GM03348 (cell line): ENCODE measurements at places on chromosomes 4 and X.

DNA sequence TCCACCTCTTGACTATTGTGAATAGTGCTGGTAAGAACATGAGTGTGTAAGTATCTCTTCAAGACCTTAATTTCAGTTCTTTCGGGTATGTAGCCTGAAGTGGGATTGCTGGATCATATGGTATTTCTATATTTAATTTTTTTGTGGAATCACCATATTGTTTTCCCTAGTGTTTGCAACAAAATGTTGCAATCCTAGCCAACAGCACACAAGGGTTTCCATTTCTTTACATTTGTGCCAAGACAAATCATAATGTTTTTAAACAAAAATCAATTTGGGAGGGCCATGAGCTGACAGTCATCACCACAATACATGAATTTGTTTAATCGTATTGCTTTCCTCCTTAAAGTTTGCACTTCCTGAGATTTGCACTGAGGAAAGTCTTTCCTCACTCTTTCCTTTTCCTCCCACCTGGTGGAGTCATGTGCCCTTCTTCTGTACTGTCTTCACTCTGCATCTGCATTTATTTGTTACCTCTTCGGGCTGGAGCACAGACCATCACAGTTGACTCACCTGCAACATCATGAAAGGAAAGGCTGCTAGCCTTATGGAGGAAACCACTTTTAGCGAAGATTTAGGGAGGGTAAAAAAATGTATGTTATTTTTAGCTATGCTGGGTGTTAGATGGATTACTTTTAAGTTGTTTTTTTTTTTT lies 269.4 kb downstream of the DCTD start:
- no peak for DNase-seq

- no peak for DNase-seq
These were observed 14.5 kb upstream of the SLC7A11 start for GRCh38 chr4:138256608-138257007.

- peak; percentile 45 for DNase-seq
These were observed 42.7 kb upstream of the RASSF6 start for GRCh38 chr4:73662709-73663546.

- no peak for DNase-seq
These were observed 24.4 kb downstream of the NAF1 start for GRCh38 chr4:163142246-163142645.

GRCh38 chr4:152115794-152116193 lies 355.0 kb upstream of the GATB start:
- no peak for DNase-seq

DNA sequence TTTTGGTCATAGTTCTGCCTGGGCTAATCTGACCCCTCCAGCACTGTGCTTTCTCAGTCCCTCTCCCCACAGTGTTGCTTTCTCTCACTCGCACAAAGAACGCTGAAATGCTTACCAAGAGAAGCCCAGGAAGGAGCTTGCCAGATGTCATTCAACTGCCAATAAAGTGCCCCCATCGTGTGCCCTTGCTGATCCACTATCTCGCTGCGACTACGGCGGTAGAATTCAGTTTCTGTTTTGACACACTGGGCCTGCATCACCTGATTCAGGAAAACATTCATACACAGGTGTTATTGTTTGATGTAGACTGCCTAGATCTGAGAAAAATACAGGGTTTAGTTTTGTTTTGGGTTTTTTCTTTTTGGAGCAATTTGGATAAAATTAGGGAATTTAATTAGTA lies 121.2 kb downstream of the MANBA start:
- no peak for DNase-seq

GRCh38 chr4:88628746-88629145 lies 36.5 kb downstream of the HERC3 start:
- DNase-seq, result no peak

DNA sequence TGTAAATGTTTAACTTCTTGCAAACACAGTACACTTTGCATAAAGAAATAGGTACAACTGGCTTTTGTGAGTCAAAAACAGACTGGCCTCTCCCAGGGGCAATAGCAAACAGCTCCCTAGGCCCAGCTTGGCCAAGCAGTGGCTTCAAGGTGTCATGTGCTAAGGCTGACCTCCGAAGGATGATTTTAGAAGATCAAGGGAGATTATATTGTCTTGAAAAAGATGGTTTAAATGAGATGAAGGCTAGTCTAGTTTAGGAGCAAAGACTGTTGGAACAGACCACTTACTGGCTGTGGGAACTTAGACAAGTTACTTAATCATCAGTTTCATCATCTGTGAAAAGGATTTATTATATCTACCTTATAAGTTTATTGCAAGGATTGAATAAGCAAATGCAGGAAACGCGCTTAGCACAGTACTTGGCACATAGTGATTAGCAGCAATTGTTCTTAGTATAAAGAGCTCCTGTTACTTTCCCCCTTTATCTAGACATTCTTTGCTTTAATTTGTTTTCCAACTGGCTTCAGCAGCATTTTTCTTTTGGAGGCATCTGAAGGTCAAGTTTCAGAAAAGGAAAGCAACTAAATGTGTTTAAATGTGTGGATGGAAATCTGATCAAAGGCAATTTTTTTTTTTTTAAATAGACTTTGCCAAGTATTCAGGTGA lies 17.2 kb downstream of the ANXA3 start:
- DNase-seq, result peak; percentile 12

- no peak for DNase-seq
These were observed 10.7 kb downstream of the TIFA start for GRCh38 chr4:112274959-112275358.

- peak; percentile 7 for DNase-seq
These were observed 5.2 kb upstream of the TMEM156 start for GRCh38 chr4:39037491-39037825.

GRCh38 chrX:25726539-25726938 lies 411.6 kb upstream of the MAGEB18 start:
- no peak for DNase-seq

- DNase-seq, result no peak
These were observed 122.9 kb downstream of the AFAP1 start for GRCh38 chr4:7816771-7817170.

DNA sequence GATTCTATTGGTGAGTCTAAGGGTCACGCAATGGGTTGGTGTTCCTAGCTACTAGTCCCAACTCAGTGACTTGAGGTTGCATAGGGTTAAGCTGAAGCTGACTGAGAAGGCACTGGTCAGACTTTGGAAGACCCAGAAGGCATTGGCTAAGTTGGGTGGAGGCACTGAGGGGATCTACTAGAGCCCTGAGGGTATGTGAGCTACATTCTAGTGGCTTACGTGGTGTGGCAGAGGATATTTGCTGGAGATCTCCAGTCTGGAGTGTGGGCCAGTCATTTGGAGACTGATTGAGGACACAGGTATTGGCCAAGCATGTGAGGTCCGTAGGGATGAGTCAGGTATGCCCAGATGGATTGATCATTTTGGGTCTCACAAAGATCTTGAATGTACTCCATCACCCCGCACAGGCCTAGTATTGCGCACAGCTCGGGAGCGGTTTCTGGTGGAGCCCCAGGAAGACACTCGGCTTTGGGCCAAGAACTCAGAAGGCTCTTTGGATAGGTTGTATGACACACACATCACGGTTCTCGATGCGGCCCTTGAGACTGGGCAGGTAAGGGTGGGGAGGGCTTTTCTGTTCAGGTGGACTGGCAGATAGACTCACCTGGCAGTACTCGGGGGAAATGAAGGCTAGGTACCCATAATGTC lies 7.2 kb downstream of the USP11 start:
- no peak for DNase-seq

DNA sequence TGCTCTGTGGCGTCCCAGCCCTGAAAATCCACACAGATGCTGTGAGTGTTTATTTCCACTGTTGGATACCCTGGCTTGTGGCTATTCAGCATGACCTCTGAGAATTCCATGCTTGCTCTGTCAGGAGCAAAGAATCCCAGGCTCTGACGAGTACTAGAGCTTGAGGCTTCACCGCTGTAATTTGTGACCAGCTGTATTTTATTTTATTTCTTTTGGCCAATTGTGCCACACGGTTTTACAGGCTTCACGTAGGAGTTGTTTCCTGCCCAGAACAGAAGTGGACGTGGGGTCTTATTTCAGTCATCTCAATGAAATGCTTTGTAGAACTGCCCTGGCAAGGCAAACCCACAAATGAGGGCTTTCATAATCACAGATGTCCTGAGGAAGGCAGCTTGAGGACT lies 69.4 kb upstream of the CLDN34 start:
- peak; percentile 75 for DNase-seq

DNA sequence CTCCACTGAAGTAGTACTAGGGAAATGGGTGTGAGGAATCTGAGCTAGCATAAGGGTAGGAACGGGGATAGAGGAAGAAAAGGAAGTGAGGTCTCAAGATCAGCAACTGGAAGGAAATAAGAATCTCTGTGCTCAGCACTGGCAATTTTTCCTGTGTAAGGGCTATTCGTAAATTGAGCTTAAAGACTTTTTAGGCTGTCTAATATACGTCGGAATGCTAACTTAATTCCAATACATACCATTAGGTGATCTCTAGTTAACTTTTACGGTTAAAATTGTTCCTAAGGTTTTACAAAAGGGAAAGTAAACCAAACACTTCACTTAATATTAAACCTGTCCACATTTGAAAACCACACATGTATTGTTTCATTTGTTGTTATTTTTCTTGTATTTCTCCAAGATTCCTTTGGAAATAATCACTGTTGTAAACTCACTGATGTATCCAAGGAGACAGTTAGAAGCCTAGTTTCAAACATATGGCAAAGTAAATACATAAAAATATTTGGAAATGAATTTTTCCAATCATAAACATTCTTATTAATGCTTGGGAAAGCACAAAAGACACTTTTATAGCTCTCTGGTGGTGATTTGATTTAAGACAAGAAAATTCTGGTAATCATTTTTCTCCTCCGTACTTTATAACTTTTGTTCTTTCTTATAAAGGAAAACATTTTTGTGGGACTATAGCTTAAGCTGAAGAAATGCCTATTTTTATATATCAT lies 28.1 kb upstream of the HPGDS start:
- DNase-seq, result no peak

DNA sequence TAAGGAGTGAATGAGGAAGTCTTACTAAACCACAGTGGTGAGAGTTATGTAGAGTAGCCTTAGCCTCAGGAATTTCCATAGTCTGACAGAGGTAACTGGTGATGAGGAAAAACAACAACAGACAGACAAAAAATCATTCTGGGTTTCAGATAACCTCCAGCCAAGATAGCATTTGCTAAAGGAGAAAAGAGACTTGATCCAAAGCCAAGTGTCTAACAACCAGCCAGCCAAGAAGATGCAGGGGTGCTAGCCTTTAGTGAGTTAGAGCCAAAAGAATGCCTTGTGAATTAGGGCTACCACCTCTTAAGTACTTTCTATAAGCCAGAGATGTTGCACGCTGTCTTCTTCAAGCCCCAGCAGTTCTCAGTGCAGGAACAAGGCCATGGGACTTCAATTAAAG lies 478.0 kb upstream of the CPEB2 start:
- DNase-seq, result no peak

DNA sequence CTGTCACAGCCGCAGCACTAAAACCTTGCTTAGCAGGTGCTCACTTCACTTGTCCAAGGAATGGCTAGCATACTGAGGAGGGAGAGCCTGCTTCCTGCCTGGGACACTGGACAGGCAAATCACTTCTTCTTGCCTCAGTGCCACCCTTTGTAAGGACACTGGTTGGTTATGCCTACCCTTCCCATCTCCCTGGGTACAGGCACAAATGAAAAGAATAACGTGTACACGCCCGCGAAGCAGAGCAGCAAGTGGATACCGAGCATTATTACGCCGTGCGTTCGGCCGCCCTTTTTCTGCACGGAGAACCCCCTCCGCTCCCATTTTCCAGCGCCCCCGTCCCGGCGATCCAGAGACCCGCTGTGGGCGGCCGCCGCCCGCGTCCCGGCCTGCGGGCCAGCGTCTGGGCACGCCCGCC lies 338 bp upstream of the KLHL2 start:
- no peak for DNase-seq

GRCh38 chr4:107619066-107619465 lies 101.0 kb downstream of the PAPSS1 start:
- DNase-seq, result peak; percentile 83

- peak; percentile 55 for DNase-seq
These were observed 113.9 kb downstream of the CT47B1 start for GRCh38 chrX:120761810-120762209.

GRCh38 chrX:11064851-11065600 lies 46.1 kb upstream of the HCCS start:
- peak; percentile 57 for DNase-seq

- no peak for DNase-seq
These were observed 26.9 kb downstream of the HOPX start for GRCh38 chr4:56654238-56654632.

DNA sequence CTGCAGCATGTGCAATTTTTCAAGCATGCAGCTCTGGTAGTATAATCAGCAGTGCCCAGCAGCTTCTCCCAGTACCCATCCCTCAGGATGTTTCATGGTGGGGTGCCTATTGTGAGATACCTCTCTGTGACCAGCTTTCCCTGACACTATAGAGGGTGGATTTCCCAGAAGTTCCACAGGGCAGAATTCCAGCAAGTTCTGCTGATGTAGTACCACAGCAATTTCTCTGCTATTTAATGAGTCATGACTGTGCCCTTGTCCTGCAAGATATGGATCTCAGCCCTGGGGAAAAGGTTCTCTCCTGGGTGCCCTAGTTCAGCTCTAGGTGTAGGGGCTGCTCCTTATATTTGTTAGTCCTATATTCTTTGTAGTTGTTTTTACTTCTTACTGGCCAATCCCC lies 174.8 kb downstream of the ENOX2 start:
- DNase-seq, result peak; percentile 17

DNA sequence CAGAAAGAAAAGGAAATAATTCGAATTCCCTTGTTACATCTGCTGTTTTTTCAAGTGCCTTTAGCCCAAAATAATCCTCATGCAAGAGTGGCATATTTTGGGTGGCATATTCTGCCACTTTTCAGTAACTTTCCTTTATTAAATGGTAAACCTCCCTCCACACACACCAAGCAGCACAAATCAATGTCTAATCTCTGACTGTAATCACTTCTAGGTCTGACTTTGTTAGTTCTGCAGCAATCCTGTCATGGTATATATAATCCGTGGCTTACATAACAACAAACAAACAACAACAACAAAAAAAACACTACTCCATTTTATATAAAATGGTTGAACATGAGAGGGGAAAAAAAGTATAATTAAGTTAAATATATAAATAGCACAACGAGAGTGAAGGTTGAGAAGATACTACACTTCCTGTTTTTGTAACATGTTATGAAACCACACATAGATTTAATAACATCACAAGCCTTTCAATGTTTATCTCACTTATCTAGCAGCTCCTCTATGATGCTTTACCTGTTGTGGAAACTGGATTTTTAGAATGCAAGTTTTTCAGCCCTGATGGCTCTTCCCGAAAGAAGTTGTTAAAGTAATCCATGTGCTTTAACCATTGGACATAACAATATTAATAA lies 715.4 kb downstream of the GRXCR1 start:
- DNase-seq, result no peak

- DNase-seq, result no peak
These were observed 771 bp upstream of the RBPJ start for GRCh38 chr4:26319949-26320537.

- no peak for DNase-seq
These were observed 38.5 kb upstream of the BMP15 start for GRCh38 chrX:50871922-50872453.

GRCh38 chr4:26015906-26016305 lies 101.9 kb downstream of the SMIM20 start:
- DNase-seq, result no peak

DNA sequence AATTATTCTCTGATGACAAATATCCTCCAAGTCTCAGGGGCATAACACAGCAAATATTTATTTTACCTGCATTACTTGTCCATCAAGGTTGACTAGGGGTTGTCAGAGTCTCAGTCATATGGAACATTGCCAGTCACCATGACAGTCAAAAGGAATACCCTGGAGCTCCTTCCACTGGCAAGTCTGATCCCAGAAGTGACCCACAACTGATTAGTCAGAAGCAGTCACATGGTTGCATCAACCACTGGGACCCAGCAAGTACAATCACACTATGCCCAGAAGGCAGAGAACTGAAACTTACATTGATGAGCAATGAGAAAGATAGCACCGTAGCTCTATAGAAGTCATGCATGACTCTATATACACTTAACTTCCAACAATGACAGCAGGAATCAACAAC lies 41.9 kb upstream of the SOD3 start:
- no peak for DNase-seq
